NCI-H446 (cell line): ENCODE measurements at places on chromosomes 13 and 19.

DNA sequence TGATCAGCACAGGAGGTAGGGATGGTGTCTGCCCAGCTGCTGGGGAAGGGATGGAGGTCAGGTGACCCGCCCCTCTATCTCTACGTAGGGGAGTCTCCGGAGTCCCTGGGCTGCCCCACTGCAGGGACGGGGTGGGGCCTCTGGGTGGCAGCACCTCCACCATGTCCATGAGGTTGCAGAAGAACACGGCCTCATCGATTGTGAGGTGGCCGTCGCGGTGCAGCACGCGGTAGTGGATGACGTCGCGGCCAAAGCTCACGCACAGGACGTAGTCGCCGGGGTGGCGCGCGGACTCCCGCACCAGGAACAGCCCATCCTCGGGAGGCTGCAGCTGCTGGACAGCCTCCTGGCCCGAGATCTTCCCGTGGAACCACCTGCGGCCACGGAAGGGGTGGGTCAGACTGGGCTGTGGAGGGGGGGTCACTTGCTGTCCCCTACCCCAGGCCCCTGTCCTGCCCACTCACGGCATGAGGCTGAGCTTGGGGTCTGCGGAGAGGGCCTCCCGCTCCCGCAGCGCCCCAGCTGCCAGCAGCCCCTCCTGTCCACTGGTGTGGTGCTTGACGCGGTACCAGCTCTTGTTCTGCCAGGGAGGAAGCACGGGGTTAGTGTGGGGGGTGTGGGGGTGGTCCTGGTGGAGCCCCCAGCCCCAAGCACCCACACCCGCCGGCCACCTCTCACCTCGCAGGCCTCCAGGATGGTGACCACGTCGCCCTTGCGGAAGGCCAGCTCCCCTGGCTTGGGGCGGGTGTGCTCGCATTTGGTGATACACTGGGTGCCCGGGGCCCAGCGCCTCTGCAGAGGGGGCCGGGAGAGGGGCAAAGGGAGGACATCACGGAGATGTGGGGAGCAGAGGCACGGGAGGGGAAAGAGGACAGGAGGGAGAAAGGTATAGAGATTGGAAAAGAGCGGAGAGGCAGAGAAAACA, 2.3 kb downstream of the MATK start:
- DNase-seq = no peak

- no peak for DNase-seq
Observed at GRCh38 chr13:23934520-23934919, 37.2 kb upstream of the C1QTNF9B start.

GRCh38 chr13:26707122-26708006, 53.2 kb downstream of the GPR12 start:
- peak; percentile 48 for DNase-seq

- DNase-seq = no peak
Observed at GRCh38 chr19:21023901-21024300, 3.4 kb downstream of the ZNF430 start.

DNA sequence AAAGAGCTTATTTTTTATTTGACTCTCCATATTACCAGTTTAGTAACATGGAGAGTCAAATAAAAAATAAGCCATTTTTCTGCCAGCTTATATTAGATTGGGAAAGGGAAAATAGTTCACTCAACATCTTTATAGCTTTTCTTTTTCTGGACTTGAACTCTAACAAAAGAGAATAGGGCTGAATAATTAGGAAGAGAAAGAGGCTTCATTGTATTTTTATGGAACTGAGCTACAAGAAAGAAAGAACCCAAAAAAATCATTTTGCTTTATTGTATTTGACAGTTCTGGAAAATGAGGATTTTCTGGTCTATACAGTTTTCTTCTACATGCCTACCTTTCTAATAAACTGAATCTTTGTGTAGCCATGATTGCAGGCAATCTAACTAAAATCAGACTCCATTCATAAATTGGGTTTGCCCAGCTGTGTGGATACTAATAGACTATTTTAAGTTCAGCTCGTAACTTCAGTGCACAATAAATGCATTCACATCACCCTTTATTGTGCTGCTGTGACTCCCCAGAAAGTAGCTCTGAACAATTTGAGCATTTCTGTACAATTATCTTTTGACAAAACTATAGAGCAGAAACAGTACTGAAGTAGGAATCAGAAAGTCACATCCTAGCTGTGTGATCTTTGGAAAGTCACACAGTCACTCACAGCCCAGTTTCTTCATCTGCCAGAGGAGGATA, 115.3 kb downstream of the STOML3 start:
- DNase-seq = no peak

DNA sequence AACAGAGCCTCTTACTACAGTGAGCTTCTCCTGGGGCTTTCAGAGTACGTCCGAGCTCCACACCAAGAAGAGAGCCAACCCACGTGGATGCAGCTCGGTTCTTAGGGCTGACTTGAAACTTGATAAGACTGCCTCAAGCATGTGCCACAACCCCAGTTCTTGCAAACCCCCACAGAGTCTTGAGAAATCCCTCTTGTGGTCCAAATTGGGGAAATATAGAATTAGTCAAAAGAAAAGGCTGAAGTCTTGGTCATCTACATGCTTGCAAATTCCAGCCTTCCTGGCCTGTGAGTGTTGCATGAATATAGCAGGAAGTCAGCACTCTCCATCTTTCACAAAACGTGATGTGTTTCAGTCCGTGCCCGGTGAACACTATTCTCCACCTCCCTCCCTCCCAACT, 95.2 kb downstream of the GGACT start:
- DNase-seq = no peak

- no peak for DNase-seq
Observed at GRCh38 chr13:100513987-100514670, 74.5 kb downstream of the GGACT start.

GRCh38 chr13:95509521-95510310, 42.8 kb upstream of the CLDN10 start:
- DNase-seq = no peak
